ENCODE measurements at places on chromosomes 7 and 10.

DNA sequence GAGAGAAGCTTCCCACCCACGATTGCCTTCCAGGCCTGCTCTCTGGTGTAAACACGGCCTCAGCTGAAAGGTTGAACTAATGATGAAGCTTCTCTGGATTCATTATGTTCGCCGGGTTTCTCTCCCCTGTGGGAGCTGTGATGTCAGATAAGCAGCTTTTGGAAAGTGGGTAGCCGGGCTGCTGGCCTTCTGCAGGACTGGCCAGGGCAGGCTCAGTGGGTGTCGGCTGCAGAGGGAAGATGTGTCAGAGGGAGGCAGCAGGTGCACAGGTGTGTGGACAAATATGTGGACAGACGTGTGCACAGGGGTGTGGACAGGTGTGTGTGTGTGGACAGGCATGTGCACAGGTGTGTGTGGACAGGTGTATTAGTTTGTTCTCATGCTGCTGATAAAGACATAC is 28.5 kb upstream of the PSMG3 start:
- DNase-seq = no peak

DNA sequence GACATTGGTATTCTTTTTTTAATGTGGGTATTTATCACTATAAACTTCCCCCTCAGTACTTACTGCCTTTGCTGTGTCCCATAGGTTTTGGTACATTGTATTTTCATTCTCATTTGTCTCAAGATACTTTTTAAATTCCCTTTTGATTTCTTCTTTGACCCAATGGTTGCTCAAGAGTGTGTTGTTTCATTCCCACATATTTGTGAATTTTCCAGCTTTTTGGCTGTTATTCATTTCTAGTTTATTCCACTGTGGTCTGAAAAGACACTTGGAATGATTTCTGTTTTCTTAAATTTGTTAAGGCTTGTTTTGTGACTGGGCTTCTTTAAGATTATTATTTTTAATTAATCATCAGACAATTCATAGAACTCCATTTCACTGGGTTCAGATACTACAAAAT is 105.0 kb downstream of the EPC1 start:
- DNase-seq = no peak

DNA sequence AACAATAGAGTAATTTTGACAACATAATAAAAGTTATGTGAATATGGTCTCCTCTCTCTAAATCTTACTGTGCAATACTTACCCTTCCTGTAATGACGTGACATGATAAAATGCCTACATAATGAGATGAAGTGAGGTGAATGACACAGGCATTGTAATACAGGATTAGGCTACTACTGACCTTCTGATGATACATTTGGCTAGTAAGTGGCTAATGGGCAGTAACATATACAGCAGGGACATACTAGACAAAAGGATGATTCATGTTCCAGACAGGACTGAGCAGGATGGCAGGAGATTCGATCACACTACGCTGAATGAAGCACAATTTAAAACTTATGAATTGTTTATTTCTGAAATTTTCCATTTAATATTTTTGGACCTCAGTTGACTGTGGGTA is 4.7 kb downstream of the C10orf88 start:
- no peak for DNase-seq

DNA sequence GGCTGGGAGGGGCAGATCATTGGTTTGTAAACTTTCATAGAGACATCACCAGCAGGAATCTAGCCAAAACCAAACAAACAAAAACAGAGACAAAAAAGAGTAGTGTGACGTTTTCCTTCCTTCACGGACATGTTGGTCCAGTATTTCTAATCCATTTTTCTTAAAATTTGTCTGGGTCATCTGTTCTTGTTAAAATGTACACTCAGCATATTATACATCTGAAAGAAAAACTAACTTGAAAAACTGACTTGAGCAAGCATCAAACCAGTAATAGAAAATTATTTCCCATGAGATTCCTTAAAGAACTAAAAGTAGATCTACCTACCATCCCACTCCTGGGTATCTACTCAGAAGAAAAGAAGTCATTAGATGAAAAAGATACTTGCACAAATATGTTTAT is 164.2 kb downstream of the KLF6 start:
- DNase-seq = no peak

GRCh38 chr7:158777793-158778192 is 51.5 kb downstream of the ESYT2 start:
- DNase-seq = no peak

GRCh38 chr10:84685047-84685660 is 356.8 kb downstream of the CCSER2 start:
- no peak for DNase-seq

DNA sequence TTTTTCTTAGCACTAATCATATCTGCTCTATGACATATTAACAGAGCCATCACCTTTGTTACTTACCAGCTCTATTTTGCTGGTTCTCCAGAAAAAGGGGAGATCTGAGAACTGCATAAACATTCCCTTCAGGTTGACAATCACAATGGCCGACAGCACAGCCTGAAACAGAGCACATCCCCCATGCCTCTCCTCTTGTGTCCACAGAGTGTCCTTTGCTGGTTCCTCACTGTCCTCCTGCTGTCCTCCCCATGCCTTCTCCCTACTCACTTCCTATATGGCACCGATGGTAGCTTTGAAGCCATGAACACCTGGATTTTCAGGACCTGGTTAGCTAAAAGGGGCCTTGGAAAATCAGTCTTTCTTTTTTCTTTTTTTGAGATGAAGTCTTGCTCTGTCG is 41.8 kb downstream of the PSMC2 start:
- no peak for DNase-seq

- no peak for DNase-seq
These were observed 904.4 kb upstream of the LRRTM3 start for GRCh38 chr10:66021423-66021822.

- DNase-seq = no peak
These were observed 5.7 kb upstream of the GDI2 start for GRCh38 chr10:5818894-5819293.

Measured in activated naive CD4-positive, alpha-beta T cell (primary cell).